Activated T-cell treated with anti-CD3 and anti-CD28 coated beads, Interleukin-2, amount 50 U/mL, for 24 hours (primary cell): ENCODE measurements at places on chromosomes 11 and 22.

GRCh38 chr11:78688460-78688859 is 113.8 kb upstream of the NARS2 start:
- DNase-seq = no peak

DNA sequence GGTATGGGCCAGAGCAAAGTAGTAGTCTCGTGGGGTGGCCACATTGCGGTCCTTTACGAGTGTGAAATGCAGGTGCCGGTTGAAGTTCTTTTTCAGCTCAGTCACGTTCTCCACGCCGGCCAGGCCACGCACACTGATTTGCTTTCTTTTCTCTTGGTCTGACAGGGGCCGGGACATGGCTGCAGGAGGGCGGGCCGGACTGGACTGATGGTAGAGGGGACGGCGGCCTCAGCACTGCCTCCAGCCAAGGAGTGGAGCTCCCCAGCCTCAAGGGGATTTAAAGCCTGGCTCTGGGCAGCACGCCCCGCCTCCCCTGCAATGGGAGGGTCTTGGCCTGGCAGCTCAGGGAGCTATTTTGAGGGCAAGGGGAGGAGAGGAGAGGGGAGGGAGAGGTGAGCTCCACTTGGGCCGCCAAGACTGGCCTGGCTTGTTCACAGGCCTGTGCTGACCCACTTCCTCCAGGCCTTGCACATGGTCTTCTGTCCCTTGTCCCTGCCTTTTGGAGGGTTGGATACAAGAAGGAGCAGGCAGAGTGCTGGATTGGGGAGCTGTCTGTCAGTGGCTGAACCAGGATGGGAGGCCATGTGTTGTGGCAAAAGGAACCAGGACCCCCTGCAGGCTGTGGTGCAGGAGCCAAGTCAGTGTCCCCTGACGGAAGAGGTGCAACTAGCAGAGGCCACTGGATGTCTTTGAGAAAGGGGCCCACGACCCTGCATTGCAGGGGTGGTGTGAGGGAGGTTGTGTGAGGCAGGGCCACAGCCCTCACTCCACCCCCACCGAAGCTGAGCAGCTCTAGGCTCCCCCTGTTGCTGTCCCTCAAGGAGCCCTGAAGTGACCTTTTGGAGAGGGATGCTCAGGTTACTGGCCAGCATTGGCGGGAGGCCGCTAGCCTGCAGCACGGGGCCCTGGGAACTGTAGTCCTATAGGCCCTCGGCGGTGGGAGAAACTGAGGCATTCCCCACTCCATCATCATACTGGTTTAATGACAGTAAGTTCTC is at the start of gene PYGM:
PYGM (minus strand) TSS at position 253 of the 998 bp plus-strand sequence; CDS start at position 177, 76 bp downstream.
- no peak for DNase-seq

DNA sequence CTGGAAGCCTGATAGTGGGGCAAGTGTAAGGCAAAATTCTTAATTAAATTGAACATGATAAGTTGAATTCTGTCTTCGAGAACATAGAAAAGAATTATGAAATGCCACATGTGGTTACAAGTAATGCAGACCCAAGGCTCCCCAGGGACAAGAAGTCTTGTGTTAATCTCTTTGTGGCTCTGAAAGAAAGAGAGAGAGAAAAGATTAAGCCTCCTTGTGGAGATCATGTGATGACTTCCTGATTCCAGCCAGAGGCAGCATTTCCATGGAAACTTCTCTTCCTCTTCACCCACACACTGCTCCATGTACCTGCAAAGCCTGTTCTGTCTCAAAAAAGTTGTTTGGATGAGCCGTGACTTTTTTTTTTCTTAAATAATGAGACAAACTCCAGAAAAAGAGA is 1.9 kb upstream of the TYR start:
- no peak for DNase-seq

DNA sequence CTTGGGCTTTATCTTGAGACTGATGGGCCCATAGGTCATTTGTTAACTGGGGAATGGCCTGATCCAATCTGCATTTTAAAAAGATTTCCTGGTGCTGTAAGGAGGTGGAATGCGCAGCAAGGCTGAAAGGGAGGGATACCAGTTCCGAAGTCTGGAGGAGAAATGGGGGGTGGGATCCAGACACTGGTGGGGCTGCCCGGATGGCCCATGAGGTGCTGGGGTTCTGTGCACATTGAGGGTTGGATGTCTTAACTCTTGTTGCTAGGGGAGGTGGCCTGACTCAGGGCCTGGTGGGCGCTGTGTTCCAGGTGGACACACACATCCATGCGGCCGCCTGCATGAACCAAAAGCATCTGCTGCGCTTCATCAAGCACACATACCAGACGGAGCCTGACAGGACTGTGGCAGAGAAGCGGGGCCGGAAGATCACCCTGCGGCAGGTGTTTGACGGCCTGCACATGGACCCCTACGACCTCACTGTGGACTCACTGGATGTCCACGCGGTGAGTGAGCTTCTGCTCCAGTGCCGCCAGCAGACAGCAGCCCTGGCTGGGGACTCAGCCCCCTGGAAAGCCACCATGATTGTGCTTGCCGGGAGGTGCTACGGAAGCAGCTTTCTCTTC is 38.1 kb downstream of the AMPD3 start:
- DNase-seq = peak; percentile 9

- no peak for DNase-seq
These were observed 551.8 kb downstream of the LUZP2 start for GRCh38 chr11:25048632-25049031.

- DNase-seq = no peak
These were observed 57.4 kb upstream of the BMAL1 start for GRCh38 chr11:13220148-13220547.

DNA sequence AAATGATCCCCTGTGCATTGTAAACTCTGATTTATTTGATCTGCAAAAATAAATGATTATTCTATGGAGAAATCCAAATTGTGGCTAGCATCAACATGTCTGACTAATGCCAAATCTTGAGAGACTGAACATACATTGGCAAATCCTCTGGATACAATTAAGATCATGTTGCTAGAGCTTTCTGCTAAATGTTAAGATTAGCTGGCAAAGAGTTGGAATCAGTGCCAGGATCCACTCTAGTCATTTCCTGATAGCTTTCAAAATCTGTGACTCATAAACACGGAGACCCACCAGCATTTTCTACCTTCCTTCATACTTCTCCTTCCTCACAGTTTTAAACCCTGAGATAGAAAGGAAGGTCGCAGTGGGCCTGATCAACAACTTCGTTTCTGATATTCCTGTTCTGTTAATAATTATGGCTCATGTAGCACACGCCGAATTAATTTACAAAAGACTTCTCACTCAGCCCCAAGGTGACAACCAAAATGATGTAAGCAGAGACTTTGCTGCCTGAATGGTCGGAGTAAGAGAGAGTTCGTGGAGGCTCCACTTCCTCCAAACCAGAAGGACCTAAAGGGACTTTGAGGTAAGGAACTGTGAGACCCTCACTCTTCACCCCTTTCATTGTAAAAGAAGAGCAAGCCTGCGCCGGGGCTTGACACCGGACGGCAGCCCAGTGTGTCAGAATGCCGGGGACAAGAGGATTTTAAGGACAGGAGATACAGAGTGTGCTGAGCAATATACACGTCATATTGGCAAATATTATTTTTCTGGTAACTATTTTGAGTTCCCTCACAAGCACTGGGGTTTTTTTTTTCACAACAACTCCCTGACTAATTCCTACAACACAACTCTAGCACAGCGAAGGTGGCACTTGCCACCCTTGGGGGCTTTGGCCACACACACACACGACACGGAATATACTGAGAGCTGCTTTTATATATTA is 42.0 kb downstream of the SERPINH1 start:
- DNase-seq = no peak

DNA sequence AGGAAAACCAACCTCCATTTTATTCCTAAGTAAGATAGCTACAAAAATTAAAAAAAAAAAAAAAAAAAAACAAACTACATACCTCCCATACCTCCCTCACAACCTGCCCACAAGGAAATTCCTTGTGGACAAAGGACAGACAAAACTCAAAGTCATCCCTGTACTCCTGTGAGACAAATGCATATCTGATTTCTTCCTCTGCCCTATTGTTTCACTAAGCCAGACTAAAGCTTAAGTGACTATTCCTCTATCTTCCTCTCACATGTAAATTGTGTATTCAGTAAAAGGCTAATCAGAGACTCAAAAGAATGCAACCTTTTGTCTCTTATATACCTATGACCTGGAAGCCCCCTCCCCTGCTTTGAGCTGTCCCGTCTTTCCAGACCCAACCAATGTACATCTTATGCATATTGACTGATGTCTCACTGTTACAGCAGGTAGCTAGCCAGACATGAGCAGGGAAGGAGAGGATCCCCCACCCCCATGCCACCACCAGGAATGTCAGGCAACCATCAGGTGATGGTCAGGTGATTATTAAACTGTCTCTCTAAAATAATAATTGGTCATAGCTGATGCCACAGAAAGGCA is 289.4 kb downstream of the SBF2 start:
- DNase-seq = no peak

DNA sequence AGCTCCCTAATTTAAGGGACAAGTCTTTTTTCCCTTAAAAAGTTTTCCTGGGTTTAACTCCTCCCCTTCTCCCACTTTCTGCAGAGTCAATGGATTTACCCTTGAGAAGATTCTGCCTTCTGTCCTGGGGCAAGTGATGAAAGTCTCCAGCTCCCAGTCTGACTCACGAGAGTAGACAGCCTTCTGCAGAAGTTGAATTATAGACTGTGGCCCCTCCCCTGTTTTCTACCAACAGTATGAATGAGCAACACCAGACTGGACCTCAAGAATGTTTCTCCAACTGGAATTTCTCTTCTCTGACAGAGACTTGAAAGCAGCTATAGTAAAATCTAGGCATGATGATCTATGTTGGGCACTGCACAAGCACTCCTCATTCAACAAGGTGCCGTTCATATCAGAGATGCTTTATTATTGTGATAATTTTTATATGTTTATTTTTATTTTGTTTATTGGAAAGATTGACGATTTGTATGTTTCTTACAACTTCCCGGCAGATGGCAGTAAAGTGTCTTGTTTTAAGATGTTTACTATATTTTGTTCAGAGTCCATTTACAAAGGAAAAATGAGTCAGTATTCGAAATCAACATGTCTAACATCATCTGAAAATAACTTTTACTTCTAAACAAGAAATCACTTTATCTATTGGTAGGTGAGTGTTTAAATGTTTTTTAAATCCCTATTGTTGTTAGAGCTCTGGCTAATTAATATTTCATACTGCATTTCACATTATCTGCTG is 56.6 kb downstream of the LMO2 start:
- no peak for DNase-seq

DNA sequence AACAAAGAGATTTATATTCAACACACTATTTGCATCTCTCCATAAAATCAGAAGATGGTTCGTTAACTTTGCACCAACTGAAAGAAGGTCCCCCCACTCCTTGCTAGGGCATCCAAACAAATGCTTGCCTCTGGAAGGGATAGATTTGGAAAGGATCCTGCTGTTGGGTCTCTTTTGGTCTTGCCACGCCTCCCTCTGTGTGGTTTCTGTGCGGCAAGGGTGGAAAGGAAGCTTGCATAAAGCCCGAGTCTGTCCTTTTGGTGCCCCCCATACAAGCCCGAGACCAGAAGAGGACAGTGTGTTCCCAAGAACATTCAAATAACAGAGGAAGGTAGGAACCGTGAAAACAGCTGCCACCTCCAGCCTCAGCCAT is 15.1 kb downstream of the SCGB1A1 start:
- no peak for DNase-seq

DNA sequence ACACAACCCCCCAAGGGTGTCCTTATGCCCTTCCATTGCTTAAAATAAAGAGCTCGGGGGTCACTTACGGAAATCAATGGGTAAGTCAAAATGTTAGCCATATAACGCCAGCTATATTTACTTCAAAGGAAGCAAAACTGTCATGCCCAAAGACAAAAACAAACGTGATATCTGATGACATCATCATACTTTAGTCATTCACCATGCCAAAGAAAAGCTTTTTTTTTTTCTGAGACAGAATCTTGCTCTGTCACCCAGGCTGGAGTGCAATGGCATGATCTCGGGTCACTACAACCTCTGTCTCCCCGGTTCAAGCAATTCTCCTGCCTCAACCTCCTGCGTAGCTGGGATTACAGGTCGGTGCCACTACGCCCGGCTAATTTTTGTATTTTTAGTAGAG is 47.7 kb upstream of the SC5D start:
- DNase-seq = no peak

GRCh38 chr11:504994-505344 is 2.1 kb downstream of the RNH1 start:
- DNase-seq = no peak

GRCh38 chr11:27456140-27456794 is 16.3 kb downstream of the LGR4 start:
- no peak for DNase-seq

DNA sequence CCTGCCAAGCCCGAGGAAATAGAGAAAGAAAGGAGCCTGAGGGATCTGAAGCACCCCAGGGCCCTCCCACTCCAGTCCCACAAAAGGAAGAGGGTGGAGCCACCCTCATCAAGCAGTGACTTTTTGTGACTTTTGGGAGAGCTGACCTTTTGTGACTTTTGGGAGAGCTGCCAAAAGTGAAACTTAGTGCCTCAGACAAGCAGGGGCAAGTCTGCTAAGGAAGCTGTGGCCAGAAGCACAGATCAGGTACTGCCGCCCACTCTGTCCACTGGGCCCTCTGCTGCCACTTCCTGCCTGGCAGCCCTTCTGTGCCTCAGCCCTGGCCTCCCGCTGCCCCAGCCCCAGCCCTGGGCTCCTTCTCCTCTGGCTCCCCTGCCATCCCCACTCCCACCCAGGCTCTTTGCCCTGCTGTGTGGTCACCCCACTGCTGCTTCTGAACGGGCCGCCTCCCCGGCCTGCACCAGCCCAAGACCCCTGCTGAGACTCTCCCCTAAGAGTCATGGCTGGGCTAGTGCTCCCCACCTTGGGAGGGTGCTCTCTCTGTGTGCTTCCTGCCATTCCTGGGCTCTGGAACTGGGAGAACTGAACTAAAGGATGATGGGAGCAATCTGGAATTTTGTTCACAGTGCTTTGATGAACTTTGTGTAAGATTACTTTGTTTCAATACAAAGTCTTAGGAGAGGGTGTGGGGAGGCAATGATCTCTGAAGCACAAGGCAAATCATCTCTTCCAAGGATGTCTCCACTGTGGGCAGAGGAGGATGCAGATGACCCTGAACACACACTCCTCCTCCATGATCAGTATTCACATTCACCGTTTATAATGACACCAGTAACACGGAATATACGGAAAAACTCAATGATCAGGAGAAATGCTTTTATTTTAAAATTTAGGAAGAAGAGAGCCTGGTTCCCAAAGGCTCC is at the start of gene APOBEC3H:
APOBEC3H (plus strand) TSS at position 147 of the 923 bp plus-strand sequence. CDS start 3,035 bp downstream, outside the sequence.
- DNase-seq = peak; percentile 51

DNA sequence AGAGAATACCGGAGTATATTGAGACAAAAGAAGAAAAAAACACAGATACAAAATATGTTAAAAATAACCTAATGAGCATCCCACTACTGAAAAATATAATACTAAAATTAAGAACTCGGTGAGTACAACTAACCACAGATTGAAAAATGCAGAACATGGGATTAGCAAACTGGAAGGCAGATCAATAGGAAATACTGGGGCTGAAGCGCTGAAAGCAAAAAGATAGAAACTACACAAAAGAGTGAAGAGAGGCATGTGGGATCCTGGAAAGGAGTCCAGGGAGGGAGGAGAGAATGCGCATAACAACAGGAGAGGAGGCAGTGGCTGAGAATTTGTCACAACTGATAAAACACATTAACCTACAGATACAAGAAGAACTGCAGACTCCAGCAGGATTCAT is 159.3 kb downstream of the EFCAB6 start:
- DNase-seq = no peak

GRCh38 chr11:2901854-2902783 is 16.5 kb upstream of the CDKN1C start:
- peak; percentile 94 for DNase-seq

GRCh38 chr11:61578819-61579675 is 1.8 kb downstream of the SYT7 start:
- DNase-seq = no peak

- DNase-seq = no peak
These were observed 1419.6 kb downstream of the TBC1D22A start for GRCh38 chr22:48182031-48182430.

GRCh38 chr11:61581931-61582330 is 1.1 kb upstream of the SYT7 start:
- DNase-seq = no peak
